ENCODE measurements at places on chromosomes 7 and 10. TPM values are rescaled to one million over a fixed set of nuclear protein-coding genes. Genes with fewer than 3 reads are reported as not detected.

Gene ACTL6B
- total RNA-seq = 14.7 TPM

Gene NODAL
- total RNA-seq = 1.3 TPM

Gene EPHA1
- 2.1 TPM for total RNA-seq

Gene SEC61A2
- 35.6 TPM for total RNA-seq

Gene CRHR2
- total RNA-seq = 0.60 TPM

Gene ANXA8
- 0.88 TPM for total RNA-seq

Gene CDC14C
- 0.22 TPM for total RNA-seq

Gene CHRM2
- 1.4 TPM for total RNA-seq

Gene SLC29A4
- 24.8 TPM for total RNA-seq

Gene GRB10
- 70.8 TPM for total RNA-seq

Gene AS3MT
- total RNA-seq = 15.9 TPM

Gene TMEM229A
- 1.9 TPM for total RNA-seq

Gene STARD3NL
- 51.0 TPM for total RNA-seq

Gene CDNF
- total RNA-seq = 3.0 TPM

Gene SLC13A1
- total RNA-seq = not detected

Gene PNLIP
- not detected for total RNA-seq

Gene SKIDA1
- 11.4 TPM for total RNA-seq

Gene VPS37D
- 14.6 TPM for total RNA-seq

Gene OPN1SW
- total RNA-seq = 35.2 TPM

Gene POLR3A
- 30.6 TPM for total RNA-seq

Gene EN2
- 0.11 TPM for total RNA-seq

Gene LRRC18
- total RNA-seq = not detected

Gene SEPTIN14
- total RNA-seq = not detected

All from camera-type eye (tissue), 1 donor.